NCI-H187 (cell line): ENCODE measurements at places on chromosomes 2 and 18.

DNA sequence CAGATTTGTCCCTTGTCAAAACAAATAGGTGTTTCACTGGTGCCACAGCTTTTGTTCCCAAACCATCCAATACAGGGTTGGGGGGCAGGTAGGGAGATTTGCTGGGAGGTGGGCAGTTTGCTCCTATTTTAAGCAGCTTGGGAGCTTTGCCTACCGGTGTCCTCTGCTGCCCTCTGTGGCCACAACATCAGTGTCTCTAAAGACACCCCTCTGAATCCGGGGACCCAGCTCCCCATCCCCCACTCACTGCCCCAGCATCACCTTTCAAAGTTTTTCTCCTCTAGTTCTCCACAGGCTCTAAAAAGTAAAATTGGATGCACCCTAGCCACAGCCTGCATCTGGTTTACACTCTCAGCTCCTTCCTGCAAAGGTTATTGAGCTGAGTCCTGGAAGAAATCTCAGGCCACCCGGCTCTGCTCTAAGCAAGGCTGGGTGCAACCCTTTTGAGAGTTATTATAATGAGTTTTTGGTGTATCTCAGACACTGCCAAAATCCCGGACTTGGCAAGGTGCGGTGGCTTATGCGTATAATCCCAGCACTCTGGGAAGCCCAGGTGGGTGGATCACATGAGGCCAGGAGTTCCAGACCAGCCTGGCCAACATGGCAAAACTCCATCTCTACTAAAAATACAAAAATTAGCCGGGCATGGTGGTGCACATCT, 2.9 kb upstream of the EPAS1 start:
- DNase-seq = no peak

- no peak for DNase-seq
These were observed at the start of gene MFSD2B for GRCh38 chr2:24009680-24010476. TSS of gene MFSD2B (plus strand) at chr2:24010085. CDS start at chr2:24010097, 12 bp downstream.

DNA sequence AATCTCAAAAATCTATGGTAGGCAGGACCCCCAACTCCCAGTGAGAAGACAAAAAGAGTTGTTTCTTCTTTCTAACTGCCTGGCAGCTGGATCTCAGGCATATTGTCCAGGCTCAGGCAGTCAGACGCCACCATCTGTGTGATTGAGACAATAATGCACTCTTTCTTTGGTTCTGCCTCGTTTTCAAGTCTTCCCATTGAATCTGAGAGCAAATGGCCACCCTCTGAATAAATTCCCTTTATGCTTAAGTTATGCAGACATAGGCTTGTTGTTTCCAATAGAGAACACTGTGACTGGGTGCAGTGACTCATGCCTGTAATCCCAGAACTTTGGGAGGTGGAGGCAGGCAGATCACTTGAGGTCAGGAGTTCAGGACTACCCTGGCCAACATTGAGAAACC, 15.3 kb upstream of the CD207 start:
- DNase-seq = no peak

DNA sequence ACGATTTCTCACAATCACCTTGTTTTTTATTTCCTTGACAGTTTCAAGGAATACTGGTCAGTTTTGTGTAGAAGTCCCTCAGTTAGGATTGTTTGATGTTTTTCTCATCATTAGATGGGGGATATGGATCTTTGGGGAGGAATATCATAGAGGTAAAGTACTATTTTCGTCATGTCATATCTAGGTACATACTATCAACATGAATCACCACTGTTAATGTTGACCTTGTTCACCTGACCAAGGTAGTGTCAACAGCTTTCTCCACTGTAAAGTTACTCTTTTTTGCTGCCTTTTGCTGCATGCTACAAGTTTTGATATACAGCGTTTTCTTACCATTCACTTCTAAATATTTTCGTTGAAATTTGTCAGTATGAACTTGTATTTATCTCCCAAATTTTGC, 32.7 kb downstream of the NLRC4 start:
- DNase-seq = no peak

GRCh38 chr18:50079571-50080295, 115.2 kb downstream of the MYO5B start:
- DNase-seq = no peak

DNA sequence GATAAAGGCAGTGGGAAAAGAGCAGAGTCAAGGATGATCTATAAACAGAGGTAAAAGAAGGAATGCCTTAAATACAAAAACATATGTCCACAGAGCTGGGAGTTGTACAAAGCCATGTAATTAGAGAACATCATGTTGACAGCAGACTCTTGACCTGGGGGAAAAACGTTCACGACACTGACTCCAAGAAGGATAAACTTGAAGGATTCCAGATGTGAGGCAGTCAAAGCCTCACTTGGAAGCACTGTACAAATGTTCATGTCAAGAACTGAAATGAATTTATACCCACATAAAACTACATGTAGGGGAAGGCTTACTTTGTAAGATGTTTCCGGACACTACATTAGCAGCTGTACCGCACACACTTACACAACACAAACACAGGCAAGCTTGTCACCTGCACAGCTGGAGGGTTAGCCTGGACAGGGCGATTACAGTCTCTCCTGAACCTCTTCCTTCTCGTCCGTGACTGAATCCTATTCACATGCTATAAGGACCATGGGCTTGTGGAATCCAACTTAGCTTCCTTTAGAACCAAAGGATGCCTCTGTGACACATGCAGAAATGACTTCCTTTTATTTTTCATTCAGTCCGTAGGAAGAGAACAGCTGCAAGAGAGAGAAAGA, 88.6 kb downstream of the SH3YL1 start:
- no peak for DNase-seq

DNA sequence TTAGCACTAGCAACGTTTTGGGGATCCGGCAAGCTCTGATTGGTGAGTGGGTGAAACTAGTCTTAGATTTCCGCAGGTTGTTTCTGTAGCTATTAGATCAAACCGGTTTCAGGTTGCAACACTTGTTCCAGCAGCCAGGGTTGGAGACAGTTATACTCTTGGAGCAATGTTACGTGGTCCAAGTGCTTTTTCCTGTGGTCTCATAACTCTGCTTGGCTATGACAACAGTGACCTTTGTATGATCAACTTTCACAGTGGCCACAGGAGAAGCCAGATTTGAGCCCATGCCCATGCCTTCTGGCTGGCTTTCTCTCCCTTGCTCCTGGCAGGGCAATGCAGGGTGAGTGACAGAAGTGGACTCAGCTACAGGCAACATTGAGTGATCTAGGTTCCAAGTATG, 84.5 kb upstream of the TAF1B start:
- peak; percentile 72 for DNase-seq

GRCh38 chr2:127563458-127564428, 28.3 kb downstream of the MYO7B start:
- DNase-seq = no peak

GRCh38 chr18:34514238-34514637, 195.9 kb upstream of the DTNA start:
- no peak for DNase-seq

GRCh38 chr2:134738141-134738870, 19.5 kb upstream of the TMEM163 start:
- no peak for DNase-seq

GRCh38 chr2:151786077-151786476, 42.1 kb downstream of the ARL5A start:
- DNase-seq = no peak

DNA sequence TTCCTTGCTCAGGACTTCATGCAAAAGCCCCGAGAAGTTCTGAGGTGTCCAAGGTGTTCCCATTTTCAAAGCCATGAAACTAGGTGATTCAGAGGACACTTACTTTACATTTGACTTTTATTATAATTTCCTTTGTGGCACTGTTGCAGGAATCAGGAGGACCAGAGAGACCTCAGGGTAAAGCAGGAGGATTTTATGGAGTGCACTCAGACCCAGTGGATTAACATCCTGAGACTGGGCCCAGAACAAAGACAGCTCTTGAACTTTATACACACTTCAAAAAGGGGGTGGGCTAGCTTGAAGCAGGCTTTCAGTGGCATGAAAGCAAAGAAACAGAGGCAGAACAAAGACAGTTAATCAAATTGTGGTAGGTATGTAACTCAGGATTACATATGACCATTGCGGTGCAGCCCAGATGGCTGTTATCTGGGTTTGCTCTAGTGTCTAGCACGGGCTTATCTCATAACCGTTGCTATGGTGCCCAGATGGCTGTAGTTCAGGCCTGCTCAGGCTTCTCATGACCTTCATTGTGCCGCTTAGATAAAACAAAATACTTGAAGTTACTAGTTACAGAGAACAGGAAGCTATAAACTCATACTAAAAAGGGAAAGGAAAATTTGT, 39.4 kb downstream of the TMEM182 start:
- DNase-seq = no peak

GRCh38 chr2:69579536-69579935, 64.0 kb downstream of the AAK1 start:
- DNase-seq = no peak

- no peak for DNase-seq
These were observed 31.0 kb upstream of the GALR1 start for GRCh38 chr18:77218642-77219041.

- no peak for DNase-seq
These were observed 340 bp downstream of the SLC40A1 start for GRCh38 chr2:189580241-189580651.

- DNase-seq = no peak
These were observed 43.4 kb downstream of the PLEKHA3 start for GRCh38 chr2:178523596-178524134.

- DNase-seq = no peak
These were observed 13.9 kb upstream of the SMCHD1 start for GRCh38 chr18:2641638-2642037.

GRCh38 chr2:30149976-30150375, 3.2 kb downstream of the YPEL5 start:
- DNase-seq = no peak

DNA sequence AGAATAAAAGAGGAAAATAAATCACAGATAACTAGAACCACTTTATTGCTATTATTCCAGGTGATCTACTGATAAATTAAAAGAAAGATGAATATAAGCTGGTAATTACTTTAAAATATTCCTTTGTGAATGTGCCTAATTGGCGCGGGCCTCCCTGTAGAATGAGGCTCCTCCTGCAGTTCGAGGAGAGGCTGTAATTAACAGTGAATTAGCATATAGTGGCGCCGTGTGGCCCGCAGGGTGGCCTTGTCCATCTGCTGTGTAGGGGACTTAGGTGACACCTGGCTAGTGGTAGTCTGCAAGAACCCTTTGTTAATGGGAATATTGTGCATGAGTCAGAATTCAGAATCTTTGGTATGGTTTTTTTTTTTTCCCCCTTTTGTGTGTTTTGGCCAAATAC, 119.8 kb downstream of the AGAP1 start:
- no peak for DNase-seq

DNA sequence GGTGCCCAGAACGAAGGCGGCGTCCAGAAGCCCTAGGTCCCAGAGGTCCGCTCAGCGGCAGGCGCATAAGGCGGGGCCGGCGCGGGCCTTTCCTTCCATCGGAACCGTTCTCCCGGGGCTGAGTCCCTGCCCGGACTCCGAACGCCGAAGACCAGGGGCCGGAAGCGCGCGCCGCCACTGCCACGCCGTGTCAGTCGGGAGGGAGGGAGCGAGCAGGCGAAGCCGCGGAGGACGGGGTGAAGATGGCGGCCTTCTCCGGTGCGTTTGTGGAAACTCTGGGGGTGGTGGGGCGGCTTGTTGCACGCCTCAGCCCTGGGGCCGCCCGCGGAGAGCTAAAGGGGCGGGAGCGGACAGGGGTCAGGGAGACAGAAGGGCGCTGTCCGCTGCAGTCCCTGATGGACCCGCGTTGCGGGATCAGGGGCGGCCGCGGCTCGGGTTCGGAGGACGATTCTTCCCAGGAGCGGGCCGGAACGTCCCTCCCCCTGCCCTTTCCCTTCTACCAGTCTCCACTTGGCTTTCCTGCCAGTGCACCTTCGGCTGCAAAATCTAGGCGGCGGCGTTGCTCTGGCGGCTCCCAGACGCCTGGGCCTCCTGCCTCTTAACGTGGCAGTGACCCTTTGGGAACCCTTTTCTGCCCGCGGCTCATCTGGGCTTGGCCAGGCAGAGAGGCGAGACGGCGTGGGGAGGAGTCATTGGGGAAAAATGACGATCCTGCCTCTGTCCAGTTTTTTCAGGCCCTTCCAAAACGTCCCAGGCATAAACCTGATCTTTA, at the start of gene DDX1:
Gene DDX1 (plus strand): TSS at position 177 of the 772 bp plus-strand sequence. CDS start 66 bp downstream, at position 243.
- peak; percentile 95 for DNase-seq

GRCh38 chr2:15201009-15201408, 360.1 kb downstream of the NBAS start:
- DNase-seq = no peak

DNA sequence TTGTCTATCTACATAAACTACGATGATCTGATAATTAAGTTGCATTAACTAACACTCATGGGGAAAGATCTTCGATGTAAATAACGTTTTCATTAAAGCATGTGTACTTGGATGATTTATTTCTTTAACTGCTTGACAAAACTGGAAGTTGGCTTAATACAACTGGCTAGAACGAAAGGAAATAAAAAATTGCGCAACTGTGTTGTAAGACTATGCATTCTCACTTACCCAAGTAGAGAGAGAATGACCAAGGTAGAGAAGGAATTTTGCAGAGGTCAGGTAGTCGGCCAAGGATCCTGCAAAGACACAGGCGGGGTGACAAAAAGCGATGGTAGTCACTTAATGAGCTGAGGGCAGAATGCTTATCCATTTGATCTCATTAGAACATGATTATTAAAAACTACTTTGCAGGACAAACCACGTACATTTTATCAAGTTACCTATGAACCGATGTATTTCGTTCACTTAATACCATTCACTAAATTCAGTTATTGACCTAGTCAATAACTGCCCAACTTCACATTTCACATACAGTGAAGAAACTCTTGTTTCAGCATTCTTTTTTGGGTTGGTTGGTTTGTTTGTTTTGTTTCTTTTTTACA, 900 bp downstream of the SLC40A1 start:
- no peak for DNase-seq

GRCh38 chr2:171158036-171158789, 2.5 kb downstream of the TLK1 start:
- no peak for DNase-seq

GRCh38 chr2:62465741-62466502, 40.1 kb downstream of the TMEM17 start:
- DNase-seq = no peak

- DNase-seq = no peak
These were observed 101.5 kb downstream of the AFF3 start for GRCh38 chr2:100040906-100041305.
